Central memory CD4-positive, alpha-beta T cell (primary cell): ENCODE measurements at places on chromosomes 2 and 18.

GRCh38 chr18:13541621-13542519, 184.5 kb downstream of the FAM210A start:
- DNase-seq: no peak

GRCh38 chr2:170396799-170397459, 219.0 kb downstream of the MYO3B start:
- DNase-seq: no peak

GRCh38 chr2:186085226-186085625, 346.6 kb downstream of the FSIP2 start:
- no peak for DNase-seq

DNA sequence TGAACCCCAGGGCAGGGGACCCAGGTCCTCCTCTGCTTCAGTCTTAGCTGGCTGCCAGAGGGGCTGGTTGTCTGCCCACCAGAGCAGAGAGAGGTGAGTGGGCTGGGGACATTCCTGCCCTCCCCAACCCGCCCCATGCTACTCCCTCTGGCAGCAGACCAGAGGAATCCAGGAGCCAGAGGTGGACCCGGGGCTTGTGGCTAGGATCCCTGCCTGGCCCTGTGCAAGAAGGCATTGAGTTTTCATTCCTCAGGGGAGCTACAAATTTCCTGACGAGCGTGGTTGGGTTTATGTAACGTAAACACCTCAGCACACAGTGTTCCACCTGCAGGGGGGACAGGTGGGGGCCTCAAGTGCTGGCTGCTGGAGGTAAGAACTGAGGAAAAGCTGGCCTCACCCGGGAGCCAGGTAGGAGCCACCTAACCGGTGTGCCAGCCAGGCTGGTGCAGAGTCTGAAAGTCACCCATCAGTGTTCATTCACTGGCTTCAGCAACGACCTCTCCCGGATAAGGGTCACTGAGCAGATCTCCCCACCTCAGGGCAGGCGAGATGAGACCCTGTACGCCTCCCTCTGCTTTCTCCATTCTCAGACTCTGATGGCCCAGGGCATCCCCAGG, 246.8 kb downstream of the DYSF start:
- DNase-seq: no peak

GRCh38 chr2:161170958-161171932, 11.0 kb downstream of the TANK start:
- no peak for DNase-seq

DNA sequence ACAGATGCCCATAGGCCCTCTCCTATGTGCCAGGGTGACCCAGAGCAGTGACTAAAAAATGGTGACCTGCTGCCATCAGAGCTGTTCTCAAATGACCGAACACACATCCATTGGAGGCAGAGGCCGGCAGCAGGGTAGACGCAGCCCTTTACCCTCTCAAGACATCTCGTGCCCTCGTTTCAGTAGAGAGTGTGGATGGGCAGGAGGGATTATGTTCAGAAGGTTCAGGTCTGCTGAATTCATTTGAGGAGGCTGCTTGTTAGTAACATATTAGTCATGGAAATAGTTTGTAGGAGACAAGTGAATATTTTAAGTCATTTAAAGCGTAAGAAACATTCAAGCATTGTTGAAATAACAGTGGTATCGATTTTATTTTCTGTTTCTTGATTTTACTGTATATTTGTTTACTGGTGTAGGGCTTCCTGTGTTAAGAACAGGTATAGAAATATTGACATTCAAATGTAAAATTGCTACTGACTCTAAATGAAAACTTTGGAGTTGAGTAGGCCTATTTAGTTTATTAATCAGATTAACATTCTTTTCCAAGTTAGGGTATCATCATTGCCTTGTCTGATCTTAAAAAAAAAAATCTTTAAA, 82.6 kb downstream of the ZNF532 start:
- DNase-seq: no peak

DNA sequence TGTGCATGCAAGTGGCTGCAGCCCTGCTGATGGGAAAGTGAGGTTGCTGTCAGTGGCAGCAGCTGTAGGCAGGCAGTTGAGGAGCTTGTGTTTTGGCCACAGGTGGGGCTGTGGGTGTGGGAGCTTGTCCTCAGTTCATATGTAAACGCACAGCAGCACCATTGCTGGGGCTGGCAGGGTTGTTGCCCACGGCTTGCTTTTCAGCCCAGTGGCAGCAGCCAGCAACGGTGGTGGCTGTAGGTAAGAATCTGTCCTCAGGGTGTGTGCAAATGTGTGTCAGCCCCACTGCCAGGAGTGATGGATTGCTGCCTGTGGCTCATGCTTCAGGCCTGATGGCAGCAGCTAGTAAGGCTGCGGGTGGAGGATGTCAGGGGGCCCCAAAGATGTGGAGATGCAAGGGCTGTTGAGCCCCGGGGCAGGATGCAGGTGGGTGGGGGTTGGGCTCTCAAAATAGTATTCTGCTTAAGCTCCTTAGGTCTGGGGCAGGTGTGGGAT, 141.3 kb upstream of the THUMPD2 start:
- no peak for DNase-seq

- DNase-seq: no peak
These were observed 2.4 kb downstream of the FBXO48 start for GRCh38 chr2:68464651-68465050.

DNA sequence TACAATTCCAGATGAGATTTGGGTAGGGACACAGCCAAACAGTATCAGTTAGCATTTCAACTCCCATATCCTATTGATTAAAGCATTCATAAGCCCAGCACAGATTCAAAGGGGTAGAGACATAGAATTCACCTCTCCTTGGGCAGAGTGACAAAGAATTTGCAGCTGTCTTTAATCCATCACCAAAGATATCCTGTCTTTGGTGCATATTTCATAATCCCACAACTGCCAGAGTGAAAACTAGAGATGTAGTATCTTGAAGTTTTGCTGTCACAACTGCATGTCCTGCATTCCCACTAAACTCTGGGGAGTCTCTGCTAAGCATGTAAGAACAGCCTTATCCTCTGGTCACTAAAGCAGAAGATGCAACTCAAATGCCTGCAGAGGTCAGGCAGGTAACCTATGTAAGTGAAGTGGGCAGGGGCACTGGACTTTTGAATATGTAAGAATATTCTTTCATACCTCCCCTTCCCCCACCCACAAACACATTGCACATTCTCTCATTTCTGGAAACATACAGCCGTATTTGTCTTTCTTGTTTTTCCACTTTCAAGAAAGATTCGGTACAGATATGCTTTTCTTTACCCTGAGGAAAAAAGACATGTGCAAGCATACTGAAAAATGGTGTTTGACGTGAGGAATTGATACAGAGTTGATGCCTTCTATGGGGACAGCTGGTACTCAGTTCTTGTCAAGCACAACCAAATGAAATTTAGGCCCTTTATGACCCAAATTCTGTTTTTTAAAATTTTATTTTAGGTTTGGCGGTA, 283.1 kb downstream of the SP3 start:
- no peak for DNase-seq

GRCh38 chr2:205556841-205557539, 125.3 kb upstream of the NRP2 start:
- no peak for DNase-seq

- DNase-seq: peak; percentile 75
These were observed 6.3 kb downstream of the ANKRD53 start for GRCh38 chr2:70984576-70985282.

DNA sequence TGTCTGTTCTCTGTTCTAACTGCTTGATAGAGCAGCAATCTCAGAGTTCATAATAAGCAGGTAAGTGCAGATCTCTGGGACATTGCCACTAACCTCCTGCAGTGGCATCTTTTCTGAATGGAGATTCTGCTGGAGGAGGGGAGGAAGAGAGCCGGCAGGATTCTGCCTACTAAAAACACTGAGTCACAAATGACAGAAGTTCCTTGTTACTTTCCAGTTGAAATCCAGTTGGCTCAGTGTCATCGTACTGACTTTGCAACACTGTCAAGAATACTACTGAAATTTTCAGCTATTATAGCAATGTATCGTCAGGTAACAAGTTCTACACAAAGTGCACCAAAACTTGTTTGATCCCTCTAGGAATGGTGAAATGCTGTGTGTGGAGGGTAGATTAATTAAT, 79.6 kb upstream of the ST6GAL2 start:
- DNase-seq: no peak

DNA sequence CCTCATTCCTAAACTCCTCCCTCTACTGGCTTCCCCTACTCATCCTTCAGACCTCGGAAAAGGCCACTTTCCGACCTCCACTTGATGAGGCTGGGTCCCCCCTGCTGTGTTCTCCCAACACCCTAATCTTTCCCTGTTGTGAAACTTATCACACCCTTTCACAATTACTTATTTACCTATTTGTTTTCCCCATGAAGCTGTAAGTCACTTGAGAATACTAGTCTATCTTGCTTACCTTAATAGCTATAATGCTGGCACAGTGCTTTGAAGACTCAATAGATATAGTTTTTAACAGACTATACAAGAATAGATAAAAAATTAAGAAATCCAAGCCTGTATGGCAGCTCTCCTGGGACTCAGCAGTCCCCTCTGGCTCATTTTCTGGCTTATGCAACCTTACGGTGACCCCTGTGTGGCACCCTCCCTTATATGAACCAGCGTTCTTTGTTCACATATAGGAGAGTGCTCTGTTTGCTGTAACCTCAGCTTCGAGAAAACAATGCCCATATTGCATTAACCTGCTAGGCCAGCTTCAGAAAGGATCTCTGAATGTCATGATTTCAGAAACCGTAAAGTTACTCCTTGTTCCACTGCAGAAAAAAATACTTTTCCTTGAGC, 220.4 kb upstream of the PKDCC start:
- DNase-seq: no peak

DNA sequence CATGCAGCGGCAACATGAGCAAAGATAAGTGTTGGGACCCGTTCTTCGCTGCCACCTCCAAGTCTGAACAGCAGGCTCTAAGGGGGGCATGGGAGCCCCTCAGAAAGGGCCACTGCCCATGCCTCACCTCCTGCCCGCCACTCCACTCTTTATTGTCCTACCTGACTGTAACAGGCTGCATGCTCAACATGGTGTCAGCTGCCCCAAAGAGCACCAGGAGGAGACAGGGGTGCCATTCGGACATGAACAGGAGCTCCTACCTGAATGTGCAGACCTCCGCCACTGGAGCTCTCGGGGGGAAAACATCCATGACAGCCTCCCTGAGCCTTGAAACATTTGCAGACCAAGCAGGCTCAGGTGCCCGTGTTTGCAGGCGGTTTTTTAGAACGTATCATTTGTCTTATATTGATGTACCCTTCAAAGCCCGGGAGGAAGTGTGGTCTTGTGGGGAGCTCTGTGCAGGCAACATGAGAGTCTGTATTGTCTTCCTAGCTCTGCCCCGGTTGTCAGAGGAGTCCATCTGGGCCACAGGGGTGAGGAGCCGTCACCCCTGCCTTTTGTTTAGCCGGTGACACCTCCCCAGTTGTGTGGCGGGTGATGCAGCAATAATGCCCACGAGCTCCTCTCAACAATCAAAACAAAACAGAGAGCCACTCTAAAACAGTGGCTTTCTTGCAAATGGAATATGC, 35.1 kb upstream of the CD8A start:
- DNase-seq: peak; percentile 2

GRCh38 chr2:218878486-218878885, 2.2 kb upstream of the WNT10A start:
- no peak for DNase-seq

- no peak for DNase-seq
These were observed 2008.4 kb upstream of the PIK3C3 start for GRCh38 chr18:39946623-39947061.

GRCh38 chr2:103346780-103347179, 584.9 kb downstream of the TMEM182 start:
- no peak for DNase-seq
